ENCODE measurements at places on chromosomes 1 and 21.

- no peak for DNase-seq
These were observed 292.2 kb downstream of the NTNG1 start for GRCh38 chr1:107433068-107433467.

GRCh38 chr1:6157528-6158174, 22.5 kb downstream of the CHD5 start:
- no peak for DNase-seq

- DNase-seq, result no peak
These were observed 29.7 kb upstream of the LDLRAP1 start for GRCh38 chr1:25513666-25514065.

DNA sequence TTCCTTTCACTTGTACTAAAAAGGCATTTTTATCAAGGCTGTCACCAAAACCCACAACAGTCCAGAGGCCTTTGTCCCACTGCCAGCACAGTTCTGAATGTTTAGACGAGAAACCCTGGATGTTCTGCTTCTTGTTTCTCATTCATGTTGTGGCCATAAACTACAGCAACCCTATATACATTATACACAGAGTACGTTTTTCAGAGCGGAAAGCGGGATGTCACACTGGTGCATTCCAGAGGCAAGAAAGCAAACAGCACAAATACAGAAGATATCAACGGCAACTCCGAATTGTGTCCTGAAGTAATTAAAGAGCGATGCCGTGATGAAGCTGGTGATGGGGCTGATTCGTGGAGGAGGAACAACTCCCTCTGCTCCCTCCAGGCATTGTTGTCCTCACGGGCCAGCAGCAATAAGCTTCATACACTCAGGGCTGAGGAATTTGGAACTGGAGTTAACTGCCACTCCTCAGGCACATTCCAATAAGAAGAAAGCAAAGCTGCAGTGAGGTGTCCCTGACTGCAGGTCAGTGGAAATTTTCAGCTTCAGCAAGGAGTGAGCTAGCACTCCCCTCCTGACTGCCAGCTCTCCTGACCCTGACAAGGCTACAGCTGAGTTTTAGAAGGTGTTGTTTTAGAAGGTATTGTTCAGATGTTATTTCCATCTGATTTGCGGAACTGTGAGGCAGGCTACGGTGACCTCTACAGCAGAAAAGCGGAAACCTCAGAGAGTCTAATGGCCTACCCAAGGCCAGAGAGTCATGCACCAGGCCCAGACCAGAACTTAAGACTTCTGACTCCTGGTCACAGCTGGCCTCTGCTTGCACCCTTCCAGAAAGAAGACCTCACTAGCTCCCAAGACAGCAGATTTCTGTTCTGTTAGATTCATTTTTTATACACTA, 149.0 kb downstream of the TGFBR3 start:
- DNase-seq, result no peak

GRCh38 chr1:170716835-170717429, 53.0 kb downstream of the PRRX1 start:
- no peak for DNase-seq

DNA sequence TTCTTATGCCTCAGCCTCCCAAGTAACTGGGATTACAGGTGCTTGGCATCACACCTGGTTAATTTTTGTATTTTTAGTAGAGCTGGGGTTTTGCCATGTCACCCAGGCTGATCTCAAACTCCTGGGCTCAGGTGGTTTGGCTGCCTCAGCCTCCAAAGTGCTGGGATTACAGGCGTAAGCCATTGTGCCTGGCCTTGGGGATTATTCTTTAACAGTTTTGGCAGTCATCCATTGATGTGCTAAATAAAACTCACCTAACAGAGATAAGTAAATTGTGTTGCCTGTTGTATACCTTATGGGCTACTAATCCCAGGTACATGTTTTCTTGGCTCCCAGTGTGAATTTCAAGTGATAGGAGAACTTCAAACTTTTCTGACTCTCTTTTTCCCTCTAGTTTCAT, 35.2 kb upstream of the PDE4B start:
- no peak for DNase-seq

GRCh38 chr1:19163261-19163660, 46.8 kb downstream of the UBR4 start:
- DNase-seq, result no peak

DNA sequence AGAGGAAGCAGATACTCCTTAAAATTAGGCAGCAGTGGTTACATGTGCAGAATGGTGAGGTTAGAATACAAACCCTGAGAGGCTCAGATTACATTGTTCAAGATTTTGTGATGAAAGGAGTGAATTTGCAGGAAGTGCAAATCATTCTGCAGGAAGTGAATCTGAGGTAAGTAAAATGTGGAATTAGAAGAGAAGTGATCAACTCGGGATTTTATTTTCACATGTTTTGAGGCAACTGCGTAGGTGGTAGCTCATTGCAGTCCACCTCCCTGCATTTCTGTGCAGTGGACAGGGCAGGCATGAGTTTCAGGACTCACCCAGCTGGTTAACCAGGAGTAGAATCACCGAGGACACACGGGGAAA, 2.1 kb upstream of the PLA2G2C start:
- DNase-seq, result no peak

DNA sequence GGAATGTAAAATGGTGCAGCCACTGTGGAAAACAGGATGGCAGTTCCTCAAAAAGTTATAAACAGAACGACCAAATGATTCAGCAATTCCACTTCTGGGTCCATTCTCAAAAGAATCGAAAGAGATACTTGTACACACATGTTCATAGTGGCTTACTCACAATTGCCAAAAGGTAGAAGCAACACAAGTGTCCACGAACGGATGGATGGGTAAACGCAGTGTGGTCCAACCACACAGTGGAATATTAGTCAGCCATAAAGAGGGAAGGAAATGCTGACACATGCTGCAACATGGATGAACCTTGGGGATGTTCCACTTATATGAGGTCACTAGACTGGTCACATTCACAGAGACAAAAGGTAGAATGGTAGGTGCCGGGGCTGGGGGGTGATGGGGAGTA, 5.3 kb downstream of the KRTAP10-1 start:
- no peak for DNase-seq

- no peak for DNase-seq
These were observed 37.2 kb upstream of the AIM2 start for GRCh38 chr1:159113596-159114433.

DNA sequence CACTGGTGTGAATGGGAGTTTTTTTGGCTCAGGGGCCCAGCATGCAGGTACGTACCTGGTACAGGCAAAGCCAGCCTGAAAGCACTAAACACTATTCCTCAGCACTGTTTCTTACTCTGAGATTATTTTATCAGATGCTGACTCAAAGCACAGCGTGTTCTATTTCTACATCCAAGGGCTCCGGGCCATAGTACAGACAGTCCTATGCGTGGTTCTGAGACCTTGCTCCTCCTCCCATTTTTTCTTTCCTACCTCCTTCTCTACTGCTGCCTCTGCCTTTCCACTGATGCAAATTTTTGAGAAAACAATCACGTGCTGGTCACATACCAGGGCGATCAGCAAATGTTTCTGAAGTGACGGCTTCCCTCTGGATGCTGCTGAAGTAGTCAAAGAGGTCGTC, 36.3 kb downstream of the PDPN start:
- DNase-seq, result no peak

DNA sequence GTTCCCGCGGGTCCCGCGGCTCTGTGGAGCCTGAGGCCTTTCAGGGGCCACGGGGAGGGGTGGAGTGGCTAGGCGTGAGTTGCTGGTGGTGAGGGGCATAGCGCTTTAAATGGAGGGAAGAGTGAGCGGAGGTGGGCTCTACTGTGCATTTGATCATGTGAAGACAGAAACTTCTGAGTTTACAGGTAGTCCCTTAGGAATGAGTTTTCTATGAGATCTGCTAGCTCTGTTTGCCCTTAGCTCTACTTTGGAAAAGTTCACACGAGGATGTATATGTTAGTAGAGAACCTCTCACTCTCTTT, 593 bp downstream of the ST6GALNAC3 start:
- no peak for DNase-seq

DNA sequence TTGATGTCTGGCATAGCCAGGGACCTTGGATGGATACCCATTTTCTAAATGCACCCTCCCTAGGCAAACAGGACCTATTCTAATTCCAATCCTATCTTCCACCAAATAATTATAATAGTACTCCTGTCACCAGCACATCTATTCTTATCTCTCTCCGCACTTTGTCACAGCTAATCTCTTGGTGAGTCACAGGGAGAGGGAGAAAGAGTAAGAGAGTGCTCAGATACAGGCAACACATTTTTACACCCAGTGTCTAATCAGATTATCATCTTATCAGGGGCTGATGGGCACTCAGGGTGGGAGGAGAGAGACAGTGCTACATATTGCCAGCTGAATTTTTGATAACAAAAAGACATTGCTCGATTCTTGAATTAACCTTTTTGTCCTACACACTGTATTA, 275.0 kb upstream of the BEND5 start:
- DNase-seq, result no peak

DNA sequence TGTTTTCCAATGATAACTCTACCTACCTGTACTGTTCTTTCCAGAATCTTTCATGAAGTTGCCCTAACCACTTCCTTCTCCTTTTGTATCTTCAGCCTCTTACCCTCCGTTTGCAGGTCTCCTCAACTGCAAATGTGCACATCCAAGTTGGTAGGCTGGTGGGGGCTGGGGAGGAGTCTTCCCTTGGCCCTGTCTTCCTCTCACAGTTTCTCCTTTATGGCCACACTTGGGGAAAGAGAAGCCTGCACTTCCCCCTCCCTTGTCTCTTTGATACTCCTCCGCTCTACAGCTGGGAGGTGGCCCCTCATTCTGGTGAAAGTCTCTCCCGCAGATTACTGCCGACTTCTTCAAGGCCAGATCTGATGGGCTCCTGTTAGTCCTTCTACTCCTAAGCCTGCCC, 26.9 kb upstream of the GPR88 start:
- DNase-seq, result no peak

DNA sequence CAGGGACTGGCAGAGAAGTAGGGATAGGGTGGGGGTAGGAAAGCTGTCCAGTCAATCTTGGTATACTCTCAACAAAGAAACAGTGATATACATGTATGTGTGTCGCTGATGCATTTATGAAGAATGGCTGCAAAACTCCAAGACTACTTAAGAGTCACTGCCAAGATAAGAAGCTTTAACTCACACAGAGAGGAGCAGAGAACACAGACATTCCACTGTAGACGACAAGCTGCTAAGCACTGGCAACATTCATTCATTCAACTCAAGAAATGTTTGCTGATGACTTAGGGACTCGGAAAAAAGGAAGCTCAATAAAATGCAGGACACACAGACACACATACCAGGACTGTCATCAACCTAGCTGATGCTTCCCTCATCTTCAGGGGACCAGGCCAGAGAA, 5.5 kb downstream of the CTNNBIP1 start:
- no peak for DNase-seq

GRCh38 chr1:162903246-162903645, 42.3 kb upstream of the CCDC190 start:
- DNase-seq, result no peak

GRCh38 chr21:35100349-35100811, 51.3 kb upstream of the RUNX1 start:
- no peak for DNase-seq

- DNase-seq, result no peak
These were observed 100.7 kb downstream of the RGL1 start for GRCh38 chr1:183905508-183906113.

- no peak for DNase-seq
These were observed 258.1 kb upstream of the C1orf87 start for GRCh38 chr1:60331647-60332046.

GRCh38 chr1:92882819-92883218, 51.0 kb downstream of the RPL5 start:
- DNase-seq, result no peak

GRCh38 chr21:32826329-32827167, 55.0 kb upstream of the PAXBP1 start:
- peak; percentile 24 for DNase-seq

DNA sequence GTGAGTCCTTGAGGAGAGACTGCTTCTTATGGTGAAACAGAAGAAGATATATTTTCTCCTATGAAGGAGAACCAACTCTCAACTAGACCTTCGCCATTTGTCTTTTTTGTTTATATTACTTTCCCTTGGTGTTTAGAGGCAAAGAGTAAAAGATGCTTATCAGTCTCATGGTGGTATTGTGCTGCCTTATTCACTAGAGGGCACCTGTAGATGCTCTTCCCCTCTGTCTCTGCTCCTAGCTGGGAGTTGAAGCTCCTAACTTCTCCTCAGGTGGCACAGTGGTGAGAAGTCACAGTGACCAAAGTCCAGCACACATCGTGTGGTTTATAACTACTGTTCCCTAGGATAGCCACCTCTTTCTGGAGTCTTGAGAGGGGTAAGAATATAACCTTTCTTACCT, 1359.6 kb downstream of the PLA2G4A start:
- no peak for DNase-seq

DNA sequence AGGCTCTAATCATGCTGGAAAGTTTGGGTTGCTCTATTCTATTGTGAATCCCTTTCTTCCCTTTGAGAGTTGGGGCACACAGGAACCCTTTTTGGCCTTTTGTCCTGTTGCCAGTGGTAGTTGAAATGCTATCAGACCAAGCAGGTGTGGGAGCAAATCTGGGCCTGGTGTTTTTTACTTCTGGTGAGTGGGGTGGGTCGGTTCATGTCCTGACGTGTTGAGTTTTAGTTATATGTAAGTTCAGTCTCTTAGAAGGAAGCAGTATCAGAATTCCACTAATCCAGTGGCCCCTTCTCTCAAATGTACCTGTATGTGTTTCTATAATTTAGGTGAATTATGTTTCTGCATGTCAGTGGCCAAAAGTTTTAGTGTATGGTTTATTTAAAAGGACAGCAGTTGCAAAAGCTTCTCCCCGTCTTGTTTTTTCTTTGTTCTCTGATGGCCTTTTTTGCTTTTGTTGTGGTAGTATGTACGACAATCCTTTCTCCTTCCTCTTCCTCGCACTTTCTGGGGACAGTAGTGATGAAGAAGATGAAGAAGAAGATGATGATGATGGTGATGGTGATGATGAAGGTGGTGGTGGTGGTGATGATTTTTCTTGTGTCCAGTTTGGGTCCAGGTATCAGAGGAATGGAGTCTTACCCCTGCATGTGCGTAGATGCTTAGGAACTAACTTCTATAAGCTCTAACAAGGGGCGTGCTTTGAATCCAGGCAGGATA, 74.2 kb downstream of the UBE4B start:
- no peak for DNase-seq

- no peak for DNase-seq
These were observed 885 bp upstream of the SSBP3 start for GRCh38 chr1:54407154-54407403.

DNA sequence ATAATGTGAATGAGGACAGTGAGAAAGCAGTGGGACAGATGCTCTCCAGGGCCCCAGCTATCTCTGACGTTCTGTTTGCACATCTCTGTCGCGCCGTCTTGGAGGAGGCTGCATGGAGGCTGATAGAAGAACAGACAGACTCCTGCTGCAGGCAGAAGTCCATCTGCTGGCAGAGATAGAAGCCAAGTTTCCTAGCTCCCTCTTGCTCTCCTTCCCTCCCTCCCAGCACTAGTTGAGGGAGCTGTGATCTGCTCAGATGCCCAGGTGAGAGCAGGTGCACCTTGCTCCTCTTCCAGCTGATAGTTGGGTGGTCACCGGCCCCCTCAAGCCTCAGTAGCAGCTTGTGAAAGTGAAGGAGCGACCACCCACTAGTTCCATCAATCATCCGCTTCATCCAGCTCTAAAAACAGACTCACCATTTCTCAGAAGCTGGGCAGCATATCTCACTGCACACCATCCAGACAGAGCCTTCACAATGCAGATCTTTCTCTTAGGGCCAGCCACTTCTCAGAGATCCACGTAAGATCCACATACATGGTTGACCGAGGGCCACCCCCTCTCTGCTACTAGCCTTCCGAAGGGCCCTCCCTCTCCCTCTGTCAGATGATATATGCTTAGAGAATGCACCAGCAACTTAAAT, 12.9 kb downstream of the LRRN2 start:
- DNase-seq, result no peak
